ENCODE measurements at places on chromosomes 4 and X. TPM values are rescaled to one million over a fixed set of nuclear protein-coding genes. Genes with fewer than 3 reads are reported as not detected.

TLR1 gene
- total RNA-seq, result 3.8 TPM

GRCh38 chr4:166675411-166675810 is 558.9 kb downstream of the SPOCK3 start:
- DNase-seq, result no peak

PCDH7 gene
- 51.4 TPM for total RNA-seq

GATB gene
- total RNA-seq, result 75.8 TPM

DNA sequence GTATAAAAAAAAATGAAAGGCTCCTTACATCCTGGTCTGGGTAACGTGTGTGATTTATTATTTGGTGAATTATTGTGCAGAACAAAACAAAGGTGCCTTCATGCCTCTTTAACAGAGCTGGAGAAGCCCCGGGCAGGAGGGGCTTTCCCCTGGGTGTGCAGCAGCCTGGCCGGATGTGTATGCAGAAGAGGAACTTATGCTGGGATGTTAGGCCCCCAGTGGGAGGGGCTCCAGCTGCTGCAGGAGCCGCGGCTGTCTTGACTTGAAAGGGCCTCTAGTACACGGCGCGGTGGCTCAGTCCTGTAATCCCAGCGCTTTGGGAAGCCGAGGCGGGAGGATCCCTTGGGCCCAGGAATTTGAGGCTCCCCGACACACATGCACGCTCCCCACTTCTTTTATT is 16.0 kb downstream of the CCNQ start:
- peak; percentile 28 for DNase-seq

DNA sequence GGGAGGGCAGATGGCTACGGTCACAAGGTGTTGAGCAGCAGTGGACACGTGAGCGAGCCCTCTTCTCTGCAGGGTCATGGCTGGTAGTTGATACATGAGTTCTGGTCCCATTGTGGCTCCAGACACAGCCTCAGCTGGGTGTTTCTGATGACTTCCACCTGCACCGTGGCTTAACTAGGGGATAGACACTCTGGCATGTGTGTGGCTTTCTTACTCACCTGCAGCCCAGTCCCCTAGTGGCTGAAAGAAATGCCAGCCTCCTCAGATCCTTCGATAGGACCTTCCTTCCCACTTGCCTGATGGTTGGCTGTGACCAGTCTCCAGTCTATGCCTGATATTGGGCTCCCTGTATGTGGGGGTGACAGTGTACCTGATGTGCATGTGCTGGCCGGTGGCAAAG is 5.0 kb downstream of the GPR78 start:
- DNase-seq, result no peak

DNA sequence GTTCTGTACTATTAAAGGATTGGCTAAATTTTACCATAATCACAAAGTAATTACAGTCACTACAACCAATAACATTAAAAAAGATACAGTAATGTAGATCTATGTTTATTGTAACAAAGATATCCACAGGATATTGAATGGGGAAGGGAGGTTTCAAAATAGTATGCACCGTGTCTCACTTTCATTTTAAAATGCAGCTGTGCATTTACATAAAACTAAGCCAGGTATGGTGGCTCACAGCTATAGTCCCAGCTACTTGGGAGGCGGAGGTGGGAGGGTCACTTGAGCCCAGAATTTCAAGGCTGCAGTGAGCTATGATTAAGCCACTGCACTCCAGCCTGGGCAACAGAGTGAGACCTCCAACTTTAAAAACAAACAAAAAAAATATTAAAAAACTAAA is 8.5 kb downstream of the SRP72 start:
- no peak for DNase-seq

TREX2 gene
- total RNA-seq, result 0.22 TPM

SPACA5 gene
- not detected for total RNA-seq

MSX1 gene
- total RNA-seq, result 3.8 TPM

GRCh38 chrX:136711147-136711546 is 63.2 kb downstream of the CD40LG start:
- peak; percentile 32 for DNase-seq

DNA sequence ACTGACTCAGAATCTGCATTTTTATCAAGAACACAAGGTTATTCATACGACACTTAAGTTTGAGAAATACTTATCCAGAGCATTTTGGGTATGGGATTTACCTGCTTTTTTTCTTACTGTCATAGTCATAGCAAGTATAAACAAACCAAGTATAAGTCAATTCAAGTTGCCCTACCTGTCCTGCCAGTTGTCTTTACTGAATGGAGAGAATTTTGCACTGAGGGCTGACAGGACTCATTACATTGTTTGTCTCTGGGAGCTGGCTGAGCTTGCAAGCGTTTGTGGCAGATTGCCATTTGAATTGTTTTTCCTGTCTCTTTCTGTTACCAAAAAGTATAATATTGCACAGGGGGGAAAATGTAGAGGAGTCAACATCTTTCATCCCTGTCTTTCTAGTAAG is 278.9 kb upstream of the MAGEC2 start:
- no peak for DNase-seq

ZNF732 gene
- total RNA-seq, result not detected

CLCN4 gene
- total RNA-seq, result 34.6 TPM

DNA sequence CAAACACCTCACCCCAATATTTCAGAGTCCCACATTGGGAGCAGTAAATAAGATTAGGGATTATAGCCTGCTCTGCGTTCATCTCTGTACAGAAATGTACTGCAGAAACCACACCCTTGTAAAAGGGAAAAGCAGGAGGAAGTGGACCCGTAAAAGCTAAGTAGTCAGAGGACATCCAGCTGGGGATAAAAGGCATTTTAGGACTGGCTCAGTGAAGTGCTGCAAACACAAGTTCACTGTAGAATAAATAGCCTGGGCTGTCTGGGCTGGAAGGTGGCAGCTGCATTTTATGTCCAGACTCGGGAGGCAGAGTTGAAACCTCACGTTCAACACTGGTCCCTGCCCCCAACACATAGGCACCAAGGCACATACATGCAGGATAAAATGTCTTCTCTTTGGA is 178.7 kb upstream of the FAT1 start:
- no peak for DNase-seq

- DNase-seq, result no peak
These were observed 44.8 kb downstream of the GSTCD start for GRCh38 chr4:105753361-105753760.

TCP11X1 gene
- not detected for total RNA-seq

DNA sequence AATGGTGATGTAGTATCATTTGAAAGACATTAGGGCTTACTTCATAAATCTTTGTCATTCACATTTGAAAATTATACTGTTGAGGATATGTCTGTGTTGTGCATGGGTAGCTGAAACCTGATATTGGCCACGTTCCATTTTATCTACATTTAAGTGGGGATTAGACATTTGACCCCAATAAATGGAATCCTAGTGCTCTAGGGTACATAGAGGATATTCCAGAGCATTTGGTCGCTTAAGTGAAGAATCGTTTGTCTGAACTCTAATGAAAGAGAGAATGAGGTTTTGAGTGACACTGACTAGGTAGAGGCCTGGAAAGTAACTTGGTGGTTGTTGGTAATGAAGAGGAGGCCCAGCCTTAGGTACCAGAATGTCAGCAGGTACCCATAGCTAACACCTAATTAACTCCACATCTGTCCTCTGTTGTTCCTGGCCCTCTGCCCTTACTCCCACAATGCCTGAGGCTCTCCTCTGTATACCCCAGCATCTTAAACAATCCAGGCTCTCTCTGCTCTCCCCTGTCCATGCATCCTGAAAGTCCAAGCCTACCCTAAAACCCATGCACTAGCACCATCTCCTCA is 299.5 kb upstream of the KLF3 start:
- no peak for DNase-seq

- no peak for DNase-seq
These were observed 929.7 kb downstream of the PCDH7 start for GRCh38 chr4:31649878-31650277.

DNA sequence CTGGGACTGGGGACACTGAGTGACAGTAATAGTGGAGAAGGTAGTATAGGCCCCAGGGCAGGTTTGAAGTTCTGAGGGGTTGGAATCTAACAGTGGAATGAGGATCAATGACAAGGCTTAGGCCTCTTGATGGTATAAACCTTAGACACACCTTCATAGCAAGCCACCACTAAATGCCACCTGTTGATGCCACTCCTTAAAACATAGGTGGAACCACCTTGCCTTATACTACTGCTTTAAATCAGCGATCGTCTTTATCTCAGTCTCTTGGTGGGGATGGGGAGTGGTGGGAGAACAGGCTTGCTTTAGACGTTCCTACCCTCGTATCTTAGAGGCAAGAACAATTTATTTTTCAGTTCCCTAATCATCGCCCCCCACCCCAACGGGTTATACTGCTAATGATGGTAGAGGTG is 1.2 kb downstream of the RAB33B start:
- DNase-seq, result no peak

RTL3 gene
- 0.23 TPM for total RNA-seq

ADAM29 gene
- not detected for total RNA-seq

USP17L29 gene
- not detected for total RNA-seq

DNA sequence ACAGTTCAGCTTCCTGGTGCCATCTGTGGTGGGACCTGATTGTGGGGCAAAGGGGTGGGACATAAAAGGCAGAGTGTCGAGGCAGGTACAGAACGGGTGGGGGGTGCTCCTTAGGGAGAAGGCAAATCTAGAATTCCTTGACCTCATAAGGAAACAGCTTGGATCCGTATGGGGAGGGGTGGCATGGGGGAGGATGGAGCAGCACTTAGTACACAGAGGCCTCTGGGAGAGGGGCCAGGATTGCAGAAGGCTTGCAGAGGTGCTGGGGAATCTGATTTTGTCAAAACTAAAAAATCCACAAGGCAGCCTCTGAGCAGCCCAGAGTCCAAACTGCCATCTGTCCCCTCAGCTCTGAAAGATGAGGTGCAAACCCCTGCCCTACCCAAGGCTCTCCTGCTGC is 2.3 kb upstream of the EMD start:
- no peak for DNase-seq

CFP gene
- 2.7 TPM for total RNA-seq

DNA sequence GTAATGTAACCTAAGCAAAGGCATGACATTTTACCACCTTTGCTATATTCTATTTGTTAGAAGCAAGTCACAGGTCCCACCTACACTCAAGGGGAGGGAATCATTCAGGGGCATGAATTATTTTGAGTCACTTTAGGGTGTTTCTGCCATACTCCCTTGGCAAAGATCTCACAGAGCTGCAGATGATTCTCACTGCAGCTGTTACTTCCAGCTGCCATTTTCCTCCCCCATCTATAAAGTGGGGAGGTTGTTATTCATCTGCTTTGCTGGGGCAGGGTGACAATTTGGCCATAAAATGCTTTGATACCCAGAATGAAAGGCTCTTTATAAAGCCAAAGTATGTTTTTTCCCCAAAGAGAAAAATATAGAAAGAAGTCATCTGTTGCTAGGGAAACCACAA is 136.5 kb upstream of the SMIM31 start:
- DNase-seq, result no peak

- peak; percentile 23 for DNase-seq
These were observed 19.9 kb downstream of the AR start for GRCh38 chrX:67563469-67564448.

- no peak for DNase-seq
These were observed 4.3 kb upstream of the KCNE5 start for GRCh38 chrX:109629310-109629709.

TAF7L gene
- not detected for total RNA-seq

DNA sequence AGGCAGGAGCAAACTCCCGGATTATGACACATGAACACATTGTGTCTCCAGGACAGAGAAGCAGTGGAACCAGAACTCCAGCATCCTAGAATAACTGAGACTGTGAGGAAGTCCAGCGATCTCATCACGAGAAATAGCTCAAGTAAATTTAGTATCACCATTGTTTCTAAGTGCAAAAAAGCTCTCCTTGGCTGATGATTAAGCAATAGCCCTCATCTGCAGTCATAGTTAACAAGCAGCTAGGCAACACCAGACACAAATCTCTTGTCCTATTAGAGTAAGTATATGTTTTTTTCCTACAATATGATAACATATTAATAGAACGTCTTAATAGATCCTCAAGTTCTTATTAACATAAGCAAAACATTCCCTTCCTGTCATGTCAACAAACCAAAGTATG is 2.4 kb upstream of the CFAP299 start:
- no peak for DNase-seq

GRCh38 chrX:23732704-23733103 is 10.4 kb downstream of the ACOT9 start:
- DNase-seq, result no peak

DNA sequence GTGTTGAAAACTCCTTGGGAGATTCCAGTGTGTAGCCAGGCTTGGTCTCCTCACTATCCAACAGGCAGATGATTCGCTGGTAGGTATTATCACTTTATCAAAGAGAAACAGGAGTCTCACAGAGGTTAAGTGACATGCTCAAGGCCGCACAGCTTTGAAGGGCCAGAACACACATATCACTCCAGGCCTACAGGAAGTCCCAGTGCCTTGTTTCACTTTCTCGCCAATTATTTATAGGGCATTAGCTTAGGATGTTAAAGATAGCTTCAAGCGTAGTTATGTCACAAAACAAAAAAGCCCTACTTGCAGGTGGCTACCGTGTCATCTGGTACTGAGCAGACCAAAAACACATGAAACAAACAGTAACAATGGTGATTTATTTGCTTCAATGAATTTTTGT is 13.2 kb downstream of the ATP8A1 start:
- no peak for DNase-seq

- DNase-seq, result no peak
These were observed 219.9 kb upstream of the GLRA2 start for GRCh38 chrX:14309431-14309830.

SSX4B gene
- total RNA-seq, result not detected

- DNase-seq, result no peak
These were observed 47.8 kb downstream of the ZCCHC13 start for GRCh38 chrX:74351760-74352159.

FGFBP2 gene
- 1.2 TPM for total RNA-seq

DNA sequence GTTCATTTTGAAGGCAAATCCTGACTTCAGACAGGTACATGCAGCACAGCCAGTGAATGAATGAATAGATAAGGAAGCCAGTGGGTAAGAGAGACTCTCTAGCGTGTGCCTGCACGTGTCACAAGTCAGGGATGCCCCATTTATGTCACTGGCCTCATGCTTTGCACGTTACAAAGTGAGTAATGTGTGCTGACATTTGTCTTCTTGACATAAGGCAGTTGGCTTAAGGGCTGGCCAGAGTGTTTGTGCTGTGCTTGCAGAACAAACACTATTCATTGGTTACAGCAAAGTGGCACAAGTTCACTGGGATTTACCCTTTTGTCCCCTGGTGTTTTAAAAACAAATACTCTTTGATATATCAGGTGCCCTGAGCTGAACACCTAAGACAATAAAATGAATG is 55.9 kb downstream of the CRMP1 start:
- no peak for DNase-seq

HSFX2 gene
- total RNA-seq, result 0.54 TPM

DNA sequence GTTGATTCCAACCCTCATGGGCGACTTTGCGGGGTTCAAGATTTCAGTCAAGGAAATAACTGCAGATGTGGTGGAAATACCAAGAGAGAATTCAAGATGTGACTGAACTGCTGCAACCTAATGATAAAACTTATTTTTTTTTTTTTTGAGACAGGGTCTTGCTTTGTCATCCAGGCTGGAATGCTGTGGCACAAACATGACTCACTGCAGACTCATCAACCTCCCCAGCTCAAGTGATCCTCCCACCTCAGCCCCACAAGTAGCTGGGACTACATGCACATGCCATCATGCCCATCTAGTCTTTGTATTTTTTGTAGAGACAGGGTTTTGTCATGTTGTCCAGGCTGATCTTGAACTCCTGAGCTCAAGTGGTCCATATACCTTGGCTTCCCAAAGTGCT is 19.5 kb upstream of the WDFY3 start:
- DNase-seq, result no peak

PAGE4 gene
- not detected for total RNA-seq

Data from heart left ventricle (tissue), 16 donors.